ENCODE measurements at places on chromosomes 16 and 17.

DNA sequence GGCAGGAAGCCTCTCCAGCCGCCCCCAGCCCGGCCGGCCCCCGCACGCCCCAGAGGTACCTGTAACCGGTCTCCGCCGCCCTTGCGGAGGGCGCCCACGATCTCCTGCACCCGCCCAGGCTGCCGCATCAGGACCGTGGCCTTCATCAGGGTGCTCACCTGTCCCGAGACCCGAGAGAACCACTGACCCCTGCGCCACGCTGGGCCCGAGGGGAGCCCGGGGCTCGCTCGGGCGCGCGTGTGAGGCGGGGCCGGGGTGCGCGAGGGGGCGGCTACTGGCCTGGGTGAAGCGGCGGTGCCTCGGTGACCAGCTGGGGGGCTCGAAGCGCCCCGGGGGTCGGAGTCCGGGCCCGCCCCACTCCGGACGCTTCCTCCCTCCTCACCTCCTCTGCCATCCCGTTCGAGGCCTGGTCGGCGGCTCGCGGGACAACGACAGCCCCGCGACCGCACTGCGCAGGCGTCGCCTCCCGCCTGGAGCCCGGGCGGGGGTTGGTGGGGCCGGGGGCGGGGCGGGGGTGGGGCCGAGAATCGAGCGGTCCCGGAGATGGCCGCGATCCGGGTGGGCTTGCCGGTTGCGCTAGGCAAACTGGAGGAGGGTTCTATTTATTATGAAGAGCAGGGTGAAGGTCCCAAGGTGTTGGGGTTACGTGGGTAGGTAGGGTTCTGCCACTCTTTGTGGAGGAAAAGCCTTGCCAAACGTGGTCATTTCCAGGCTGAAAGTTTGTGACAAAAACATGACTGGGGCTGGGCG, at the start of gene NT5C3B:
NT5C3B (minus strand) TSS at position 433 of the 750 bp plus-strand sequence; CDS start at position 394, 39 bp downstream.
- peak; percentile 39 for DNase-seq

DNA sequence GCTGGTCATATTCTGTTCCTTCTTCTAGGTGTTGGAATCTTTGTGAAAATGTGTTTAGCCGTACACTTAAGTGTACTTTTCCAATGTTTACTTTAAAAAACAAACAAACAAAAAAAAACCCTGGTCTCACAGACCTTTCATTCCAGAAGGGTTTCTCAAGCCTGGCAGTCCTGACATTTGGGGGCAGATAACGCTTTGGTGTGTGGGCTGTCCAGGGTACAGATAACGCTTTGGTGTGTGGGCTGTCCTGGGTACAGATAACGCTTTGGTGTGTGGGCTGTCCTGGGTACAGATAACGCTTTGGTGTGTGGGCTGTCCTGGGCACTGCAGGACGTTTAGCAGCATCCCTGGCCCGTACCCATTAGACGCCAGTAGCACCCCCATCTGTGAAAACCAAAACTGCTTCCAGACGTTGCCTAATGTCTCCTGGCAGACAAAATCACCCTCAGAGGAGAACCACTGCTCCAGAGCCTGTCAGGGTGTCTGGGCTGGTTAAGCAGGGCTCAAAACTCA, 15.2 kb upstream of the FLCN start:
- DNase-seq = no peak

GRCh38 chr17:63682441-63682840, 17.5 kb downstream of the LIMD2 start:
- no peak for DNase-seq

- DNase-seq = no peak
Observed at GRCh38 chr17:7406235-7406825, 1.3 kb upstream of the NLGN2 start.

DNA sequence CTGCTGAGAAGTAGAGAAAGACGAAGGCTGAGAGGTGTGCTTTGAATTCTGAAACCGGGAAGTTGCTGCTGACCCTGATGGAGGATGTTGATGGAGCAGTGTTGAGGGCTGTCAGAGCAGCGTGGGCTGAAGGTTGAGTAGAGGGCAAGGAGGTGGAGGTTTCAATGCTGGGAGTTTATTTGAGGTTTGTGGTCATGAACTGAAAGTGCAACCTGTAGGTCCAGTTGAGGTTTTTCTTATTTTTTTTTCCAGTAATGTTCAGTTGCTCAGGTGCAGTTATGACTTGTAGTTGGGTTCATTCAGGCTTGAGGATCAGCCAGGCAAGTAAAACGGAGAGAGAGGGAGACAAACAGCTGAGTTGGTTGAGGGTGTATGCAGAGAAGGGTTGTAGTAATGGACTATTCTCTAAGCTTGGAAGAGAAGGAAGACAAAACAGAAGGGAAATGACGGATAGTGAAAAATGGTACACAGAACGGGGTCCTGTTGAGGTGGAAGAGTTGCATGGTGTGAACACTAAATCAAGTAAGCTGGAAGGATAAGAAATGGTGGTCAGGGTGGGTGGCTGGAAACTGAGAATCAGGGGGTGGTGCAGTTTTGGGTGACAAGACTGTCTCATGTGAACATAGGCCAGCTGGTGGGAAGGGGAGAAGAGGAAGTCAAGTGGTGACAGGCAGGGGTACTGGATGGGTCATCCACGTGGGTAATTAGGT, 8.7 kb upstream of the UBE2G1 start:
- no peak for DNase-seq

DNA sequence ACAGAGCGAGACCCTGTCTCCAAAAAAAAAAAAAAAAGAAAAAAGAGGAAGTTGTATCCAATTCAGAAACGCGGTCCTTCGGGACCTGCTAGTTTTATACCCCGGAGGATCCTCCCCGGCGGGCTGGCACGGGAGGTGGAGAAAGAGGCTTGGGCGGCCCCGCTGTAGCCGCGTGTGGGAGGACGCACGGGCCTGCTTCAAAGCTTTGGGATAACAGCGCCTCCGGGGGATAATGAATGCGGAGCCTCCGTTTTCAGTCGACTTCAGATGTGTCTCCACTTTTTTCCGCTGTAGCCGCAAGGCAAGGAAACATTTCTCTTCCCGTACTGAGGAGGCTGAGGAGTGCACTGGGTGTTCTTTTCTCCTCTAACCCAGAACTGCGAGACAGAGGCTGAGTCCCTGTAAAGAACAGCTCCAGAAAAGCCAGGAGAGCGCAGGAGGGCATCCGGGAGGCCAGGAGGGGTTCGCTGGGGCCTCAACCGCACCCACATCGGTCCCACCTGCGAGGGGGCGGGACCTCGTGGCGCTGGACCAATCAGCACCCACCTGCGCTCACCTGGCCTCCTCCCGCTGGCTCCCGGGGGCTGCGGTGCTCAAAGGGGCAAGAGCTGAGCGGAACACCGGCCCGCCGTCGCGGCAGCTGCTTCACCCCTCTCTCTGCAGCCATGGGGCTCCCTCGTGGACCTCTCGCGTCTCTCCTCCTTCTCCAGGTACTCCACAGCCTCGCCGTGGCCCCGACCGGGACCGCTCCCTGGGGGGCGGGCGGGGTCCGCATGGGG, at the start of gene CDH3:
CDH3 (plus strand) TSS at position 596 of the 779 bp plus-strand sequence; CDS start at position 666, 70 bp downstream.
- DNase-seq = peak; percentile 84

DNA sequence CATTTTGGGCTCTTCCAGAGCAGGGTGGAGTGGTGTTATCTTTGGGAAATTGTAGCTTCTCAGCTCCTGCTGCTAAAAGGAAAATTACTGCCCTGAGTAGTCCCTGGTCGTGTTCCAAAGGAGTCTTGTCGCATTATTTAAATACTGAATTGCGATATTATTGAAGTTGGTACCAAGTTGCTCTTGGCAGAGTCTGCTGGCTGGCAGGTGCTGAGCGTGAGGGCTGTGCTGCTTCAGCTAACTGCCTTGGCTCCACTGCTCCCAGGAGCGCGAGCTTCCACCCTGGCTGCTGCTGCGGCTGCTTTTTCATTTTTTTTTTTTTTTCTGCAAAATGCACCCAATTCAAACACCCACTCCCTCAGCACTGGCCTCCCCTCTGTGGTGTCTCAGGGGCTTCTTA, 289.8 kb downstream of the MAF start:
- DNase-seq = no peak

GRCh38 chr17:29021226-29021625, 15.4 kb upstream of the SEZ6 start:
- DNase-seq = no peak

- no peak for DNase-seq
Observed at GRCh38 chr17:40966848-40967247, at the start of gene KRT39. TSS of gene KRT39 (minus strand) at chr17:40966948. CDS start at chr17:40966856, 92 bp downstream.

GRCh38 chr17:79919164-79919585, 79.9 kb upstream of the CBX4 start:
- peak; percentile 89 for DNase-seq
